ENCODE measurements at places on chromosomes 12 and 14. TPM values are rescaled to one million over a fixed set of nuclear protein-coding genes. Genes with fewer than 3 reads are reported as not detected.

GRCh38 chr12:105476616-105477015 is 146.1 kb downstream of the C12orf75 start:
- H3K27me3 ChIP-seq: peaks cover 12% of the 10 kb centered on the region
- no peak overlapping the region for H3K27ac ChIP-seq
- H3K36me3 ChIP-seq: no peaks in the 10 kb centered on the region
- H3K4me1 ChIP-seq: no peaks in the 10 kb centered on the region
- no peak overlapping the region for H3K4me3 ChIP-seq

DNA sequence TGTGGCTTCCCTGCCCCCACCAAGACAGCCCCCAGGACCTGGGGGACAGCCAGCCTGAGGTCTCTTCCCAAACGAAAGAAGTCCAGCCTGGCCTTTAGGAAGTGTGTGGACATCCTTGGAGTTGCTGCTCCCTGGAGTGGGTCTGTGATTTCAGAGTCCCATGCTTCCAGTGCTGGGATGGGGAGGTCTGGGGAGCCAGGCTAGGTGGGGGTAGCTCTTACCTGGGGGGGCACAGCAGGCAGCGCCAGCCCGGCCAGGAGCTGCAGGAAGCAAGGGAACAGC is 509 bp downstream of the PGF start:
- peak overlapping the region; percentile 41 for H3K4me3 ChIP-seq
- DNase-seq: no peak
- H3K36me3 ChIP-seq: no peaks in the 10 kb centered on the region
- peaks cover 9% of the 10 kb centered on the region for H3K27me3 ChIP-seq
- no peak overlapping the region for H3K27ac ChIP-seq

GRCh38 chr12:52679875-52680274 is 332 bp downstream of the KRT1 start:
- peaks cover 12% of the 10 kb centered on the region for H3K27me3 ChIP-seq
- no peak overlapping the region for H3K27ac ChIP-seq
- no peaks in the 10 kb centered on the region for H3K4me1 ChIP-seq
- no peak for DNase-seq
- no peak overlapping the region for H3K4me3 ChIP-seq
- no peaks in the 10 kb centered on the region for H3K36me3 ChIP-seq

- H3K36me3 ChIP-seq: no peaks in the 10 kb centered on the region
- H3K4me1 ChIP-seq: no peaks in the 10 kb centered on the region
- H3K27ac ChIP-seq: no peak overlapping the region
- no peak overlapping the region for H3K4me3 ChIP-seq
- DNase-seq: no peak
Observed at GRCh38 chr12:98587084-98587483, 6.4 kb upstream of the SLC25A3 start.

- no peak overlapping the region for H3K4me3 ChIP-seq
- no peak overlapping the region for H3K27ac ChIP-seq
- no peak for DNase-seq
- no peaks in the 10 kb centered on the region for H3K4me1 ChIP-seq
- H3K27me3 ChIP-seq: no peaks in the 10 kb centered on the region
- H3K36me3 ChIP-seq: no peaks in the 10 kb centered on the region
Observed at GRCh38 chr12:97375310-97375709, 87.3 kb upstream of the RMST start.

DNA sequence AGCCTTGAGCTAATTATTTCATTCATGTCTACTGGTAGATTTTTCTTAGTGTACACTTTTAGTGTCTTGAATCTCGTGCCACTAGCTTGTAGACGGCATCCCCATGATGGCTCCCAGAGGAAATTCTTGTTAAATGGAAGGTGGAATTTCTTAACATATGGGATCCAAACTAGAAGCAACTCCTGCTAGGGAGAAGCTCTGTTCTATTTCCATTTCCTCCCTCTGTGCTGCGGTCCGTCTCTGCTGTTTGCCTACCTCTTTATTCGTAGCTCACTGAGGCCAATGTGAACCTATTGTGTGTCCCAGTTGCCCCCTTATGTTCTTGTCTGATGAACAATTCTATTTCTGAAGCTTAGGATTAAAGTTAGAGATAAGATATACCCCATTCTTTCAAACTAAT is 588 bp downstream of the PIK3C2G start:
- no peak for DNase-seq
- H3K27ac ChIP-seq: no peak overlapping the region
- no peaks in the 10 kb centered on the region for H3K27me3 ChIP-seq
- no peak overlapping the region for H3K4me3 ChIP-seq

GRCh38 chr12:32611986-32612385 is 67.1 kb upstream of the DNM1L start:
- H3K27ac ChIP-seq: no peak overlapping the region
- H3K4me3 ChIP-seq: no peak overlapping the region
- no peaks in the 10 kb centered on the region for H3K4me1 ChIP-seq
- H3K27me3 ChIP-seq: no peaks in the 10 kb centered on the region
- no peak for DNase-seq
- peaks cover 3% of the 10 kb centered on the region for H3K36me3 ChIP-seq

- H3K27me3 ChIP-seq: no peaks in the 10 kb centered on the region
- peak overlapping the region; percentile 96 for H3K4me3 ChIP-seq
- H3K27ac ChIP-seq: peak overlapping the region; percentile 41
- peaks cover 18% of the 10 kb centered on the region for H3K36me3 ChIP-seq
- DNase-seq: no peak
- peaks cover 64% of the 10 kb centered on the region for H3K4me1 ChIP-seq
Observed at GRCh38 chr14:93207468-93208308, 632 bp downstream of the UBR7 start.

Gene TTC9
- 11.1 TPM for total RNA-seq

Gene OAS2
- total RNA-seq: 51.9 TPM

Gene CISTR
- total RNA-seq: not detected

Gene OVCH1
- total RNA-seq: not detected

All from activated B cell treated with CpG ODN at 0.5 μM for 24 hours (primary cell).